ENCODE measurements at places on chromosomes 13 and 19.

- no peak for DNase-seq
Observed at GRCh38 chr19:13260883-13261653, 110.9 kb downstream of the IER2 start.

DNA sequence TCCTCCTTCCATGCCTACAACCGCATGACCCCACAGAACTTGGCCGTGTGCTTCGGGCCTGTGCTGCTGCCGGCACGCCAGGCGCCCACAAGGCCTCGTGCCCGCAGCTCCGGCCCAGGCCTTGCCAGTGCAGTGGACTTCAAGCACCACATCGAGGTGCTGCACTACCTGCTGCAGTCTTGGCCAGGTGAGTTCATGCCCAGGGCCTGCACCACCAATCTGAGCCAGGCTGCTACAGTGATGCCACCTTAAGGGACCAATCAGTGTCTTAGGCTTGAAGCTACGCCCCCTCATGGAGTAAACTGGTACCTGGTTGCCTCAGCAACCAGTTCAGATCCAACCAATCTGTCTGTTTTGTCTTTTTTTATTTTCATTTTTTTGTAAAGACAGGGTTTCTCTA, 5.2 kb downstream of the SYDE1 start:
- no peak for DNase-seq

GRCh38 chr19:52665529-52665928, 27.4 kb upstream of the ZNF83 start:
- DNase-seq = no peak

DNA sequence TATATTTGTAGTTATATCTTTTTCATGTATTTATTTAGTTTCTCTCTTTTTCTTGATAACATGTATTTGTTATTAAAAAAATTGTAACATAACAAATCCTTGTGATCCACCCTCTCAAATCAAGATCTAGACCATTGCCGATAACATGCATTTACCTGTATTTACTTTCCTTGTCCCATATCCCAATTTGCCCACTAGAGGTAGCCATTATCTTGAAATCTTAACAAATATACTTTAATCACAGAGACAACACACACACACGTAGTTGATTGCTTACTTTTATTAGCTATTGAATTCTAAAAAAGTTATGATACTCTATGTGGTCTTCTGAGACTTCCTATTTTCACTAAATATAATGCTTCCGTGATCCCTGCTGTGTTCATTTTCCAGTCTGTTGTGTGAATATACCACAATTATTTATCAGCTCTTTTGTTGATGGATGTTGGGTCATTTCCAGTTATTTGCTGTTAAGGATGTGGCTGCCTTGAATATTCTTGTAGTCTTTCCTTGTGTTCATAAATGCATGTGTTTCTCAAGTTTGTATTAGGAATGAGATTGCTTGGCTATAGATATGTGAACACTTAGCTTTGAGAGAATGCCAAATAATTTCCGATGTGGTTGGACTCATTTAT, 31.3 kb upstream of the ZMYM2 start:
- no peak for DNase-seq

GRCh38 chr19:18789883-18790565, 1.1 kb downstream of the COMP start:
- DNase-seq = no peak

- DNase-seq = no peak
Observed at GRCh38 chr13:74090397-74090796, 43.8 kb downstream of the KLF12 start.

DNA sequence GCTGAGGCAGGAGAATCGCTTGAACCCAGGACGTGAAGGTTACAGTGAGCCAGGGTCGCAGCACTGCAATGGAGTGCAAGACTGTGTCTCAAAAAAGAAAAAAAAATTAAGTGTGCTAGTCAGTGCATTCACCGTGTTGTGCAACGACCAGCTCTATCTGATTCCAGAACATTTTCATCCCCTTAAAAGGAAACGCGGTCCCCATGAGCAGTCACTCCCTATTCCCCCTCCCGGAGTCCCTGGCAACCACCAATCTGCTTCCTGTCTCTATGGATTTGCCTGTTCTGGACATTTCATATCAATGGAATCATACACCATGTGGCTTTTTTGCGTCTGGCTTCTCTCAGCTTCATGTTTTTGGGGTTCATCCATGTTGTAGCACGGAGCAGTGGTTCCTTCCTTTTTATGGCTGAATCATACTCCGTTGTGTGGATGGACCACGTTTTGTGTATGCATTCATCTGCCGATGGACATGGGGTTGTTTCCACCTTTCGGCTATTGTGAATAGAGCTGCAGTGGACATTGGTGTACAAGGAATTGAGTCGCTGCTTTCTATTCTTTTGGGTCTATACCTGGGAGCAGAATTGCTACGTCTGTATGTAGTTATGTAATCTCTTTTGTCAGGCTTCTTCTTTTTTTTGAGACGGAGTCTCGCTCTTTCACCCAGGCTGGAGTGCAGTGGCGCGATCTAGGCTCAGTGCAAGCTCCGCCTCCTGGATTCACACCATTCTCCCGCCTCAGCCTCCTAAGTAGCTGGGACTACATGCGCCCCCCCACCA, 19.8 kb downstream of the MYO9B start:
- DNase-seq = no peak

DNA sequence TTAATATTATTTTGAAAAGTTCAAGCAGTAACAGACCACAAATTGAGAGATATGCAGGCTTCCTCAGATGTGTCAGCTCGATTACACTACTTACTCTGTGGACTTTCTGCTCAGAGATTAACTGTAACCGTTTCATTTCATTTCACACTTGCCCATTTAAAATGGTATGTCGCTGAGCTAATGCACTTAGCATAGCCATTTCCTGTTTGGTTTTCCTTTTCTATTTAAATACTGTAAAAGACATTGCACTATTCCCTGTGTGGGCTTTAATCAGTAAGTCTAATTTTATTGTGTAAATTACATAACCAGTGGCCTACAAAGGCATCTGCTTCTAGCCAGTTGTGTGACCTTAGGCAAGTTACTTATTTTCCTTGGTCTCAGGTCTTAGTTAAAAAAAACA, 237.6 kb downstream of the LACC1 start:
- DNase-seq = no peak

- no peak for DNase-seq
Observed at GRCh38 chr19:45428384-45429231, 4.9 kb upstream of the ERCC1 start.

Measured in left lung (tissue), 14 donors.